ENCODE measurements at places on chromosomes 11 and 22.

GRCh38 chr22:36881504-36882245 lies 20.9 kb downstream of the NCF4 start:
- DNase-seq: no peak

- no peak for DNase-seq
These were observed 85.1 kb downstream of the BMAL1 start for GRCh38 chr11:13362596-13363109.

GRCh38 chr11:132028380-132029240 lies 658.2 kb downstream of the NTM start:
- DNase-seq: peak; percentile 57

GRCh38 chr22:32745251-32745995 lies 56.1 kb upstream of the TIMP3 start:
- DNase-seq: peak; percentile 72

DNA sequence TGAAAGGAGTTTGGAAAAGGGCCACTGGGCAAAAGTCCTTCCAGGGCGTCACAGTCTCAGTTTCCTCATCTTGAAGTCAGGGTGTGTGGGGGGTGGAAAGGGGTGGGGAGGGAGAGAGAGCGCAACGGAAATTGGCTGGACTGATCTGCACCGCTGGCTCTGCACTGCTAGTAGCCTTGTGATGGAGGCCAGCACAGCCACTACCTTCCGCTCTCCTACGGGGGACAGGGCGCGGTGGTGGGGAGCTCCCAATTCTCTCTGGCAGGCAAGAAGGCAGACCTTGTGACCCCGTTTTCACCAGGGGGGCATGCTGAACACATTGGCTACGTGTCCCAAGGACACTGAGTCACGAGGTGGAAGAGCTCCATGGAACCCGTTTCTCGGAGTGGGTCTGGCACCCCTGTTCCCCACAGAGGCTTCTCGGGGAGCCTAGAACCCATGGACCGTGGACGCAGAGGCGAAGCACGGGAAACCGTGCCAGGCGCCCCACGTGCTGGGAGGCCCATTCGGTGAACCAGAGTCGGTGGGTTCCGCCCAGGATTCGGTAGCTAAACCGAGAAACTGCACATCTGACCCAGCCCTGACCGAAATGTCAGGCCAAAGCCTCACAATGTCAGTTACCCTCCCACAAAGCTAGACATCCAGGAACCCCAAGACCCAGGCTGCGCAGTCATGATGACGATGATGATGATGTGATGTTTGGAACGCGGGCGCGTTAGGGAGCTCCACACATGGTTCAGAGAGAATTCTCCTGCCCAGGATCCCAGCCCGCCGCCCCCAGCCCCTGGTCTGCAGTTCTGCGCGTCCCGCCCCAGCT lies 28.3 kb upstream of the WNT11 start:
- peak; percentile 29 for DNase-seq

GRCh38 chr11:33310720-33311500 lies 53.7 kb downstream of the HIPK3 start:
- DNase-seq: no peak

- no peak for DNase-seq
These were observed 16.8 kb downstream of the SERPING1 start for GRCh38 chr11:57614234-57614772.

- no peak for DNase-seq
These were observed 25.9 kb upstream of the GRAMD4 start for GRCh38 chr22:46593996-46594946.

GRCh38 chr11:65645710-65646109 lies 7.8 kb downstream of the SIPA1 start:
- no peak for DNase-seq
